ENCODE measurements at places on chromosomes 12 and 14.

DNA sequence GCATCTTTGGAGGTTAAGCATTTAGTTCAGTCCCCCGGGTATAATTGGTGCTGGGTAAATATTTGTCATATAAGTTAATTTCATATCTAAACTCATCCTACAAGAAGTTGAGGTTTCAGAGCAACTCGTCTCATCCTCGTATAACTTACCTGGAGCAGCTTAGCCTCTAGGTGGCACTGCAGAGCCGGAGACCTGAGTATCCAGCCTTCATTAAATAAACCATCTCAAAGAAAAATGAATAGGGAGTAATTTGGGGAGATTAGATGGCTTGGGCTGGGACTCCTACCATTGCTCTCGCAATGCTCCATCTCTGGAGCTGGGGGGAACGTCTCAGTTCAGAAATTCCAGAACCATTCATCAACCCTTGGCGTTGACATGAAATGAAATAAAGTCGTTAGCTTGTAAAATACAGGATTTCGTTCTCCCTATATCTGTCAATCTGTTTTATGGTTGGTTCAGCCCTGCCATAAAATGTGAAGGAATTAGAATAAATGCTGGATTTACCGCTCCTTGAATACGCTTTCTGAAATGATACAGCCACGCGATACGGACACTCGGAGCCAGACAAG is 122.9 kb upstream of the TMEM132D start:
- peak; percentile 39 for DNase-seq

- no peak for DNase-seq
Observed at GRCh38 chr14:85960756-85961155, 430.8 kb downstream of the FLRT2 start.

- no peak for DNase-seq
Observed at GRCh38 chr12:45433441-45433868, 217.6 kb downstream of the ANO6 start.

DNA sequence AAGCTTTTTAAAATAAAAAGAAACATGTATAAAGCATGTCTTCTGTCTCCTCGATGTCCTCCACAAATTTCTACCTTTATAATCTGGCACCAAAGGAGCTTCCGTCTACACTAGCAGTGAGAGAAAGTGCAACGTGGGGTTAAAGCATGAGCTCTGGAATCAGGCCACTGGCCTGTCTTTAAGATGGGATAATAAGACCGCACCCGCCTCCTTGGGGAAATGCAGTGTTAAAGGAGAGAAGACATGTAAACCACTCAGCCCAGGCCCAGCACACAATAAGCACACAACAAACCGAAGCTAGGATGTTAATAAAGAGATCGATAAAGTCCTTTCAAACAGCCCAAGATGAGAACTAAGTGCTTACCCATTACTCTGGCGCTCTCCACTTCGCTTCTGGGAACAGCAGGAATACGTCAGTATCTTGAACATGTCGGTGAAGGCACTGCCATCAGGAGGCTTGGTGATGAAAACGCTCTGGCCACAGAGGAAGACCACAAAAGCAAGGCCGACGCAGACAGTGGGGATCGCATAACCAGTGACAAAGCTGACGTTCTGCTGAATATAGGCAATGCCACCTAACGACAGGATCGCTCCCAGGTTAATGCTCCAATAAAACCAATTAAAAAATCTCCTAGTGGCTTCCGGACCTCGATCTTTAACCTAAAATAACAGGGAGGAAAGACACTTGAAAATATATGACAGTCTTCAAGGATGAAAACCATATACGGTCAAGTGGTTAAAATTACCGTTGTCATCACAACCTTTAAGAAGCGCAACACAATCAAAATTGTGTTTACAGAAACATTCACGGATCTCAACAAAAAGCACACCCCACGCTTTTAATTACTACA is 9.1 kb downstream of the SLC15A4 start:
- no peak for DNase-seq

- no peak for DNase-seq
Observed at GRCh38 chr12:18643681-18644080, 94.1 kb downstream of the PLCZ1 start.

DNA sequence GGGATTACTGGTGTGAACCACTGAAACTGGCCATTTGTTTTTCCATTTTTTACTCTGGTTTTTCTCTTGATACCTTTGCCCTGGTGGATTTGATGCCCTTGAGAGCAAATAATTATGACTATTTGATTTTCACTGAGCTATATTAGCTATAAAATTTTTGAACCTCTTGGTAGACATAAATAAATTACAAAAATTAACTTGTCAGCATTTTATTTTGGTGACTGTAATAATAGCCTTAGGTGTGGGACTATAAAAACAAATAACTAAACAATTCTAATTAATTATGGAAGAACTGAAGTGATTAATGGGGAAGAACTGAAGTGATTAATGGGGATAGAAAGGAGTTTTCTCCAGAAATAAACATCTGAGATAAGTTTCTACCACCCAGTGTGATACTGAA is 62.7 kb downstream of the CAND1 start:
- no peak for DNase-seq

DNA sequence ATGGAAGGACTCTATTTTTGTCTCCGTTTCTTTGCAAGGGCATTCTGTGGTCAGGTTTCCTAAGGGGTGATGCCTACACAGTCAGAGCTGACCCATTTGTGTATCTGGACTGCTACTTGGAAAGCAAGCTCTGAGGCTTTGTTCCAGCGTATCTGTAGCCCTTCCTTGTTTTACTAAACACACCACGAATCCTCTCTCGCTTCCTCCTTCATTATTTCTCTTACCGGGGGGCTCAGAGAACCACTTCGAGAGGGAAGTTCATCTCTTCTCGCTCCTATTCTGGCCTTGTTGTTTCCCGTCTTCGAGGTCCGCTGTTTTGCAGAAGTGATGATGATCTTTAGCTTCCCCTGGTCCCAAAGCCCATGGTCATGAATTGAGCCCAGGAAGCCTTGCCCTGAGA is 164.7 kb downstream of the SSPN start:
- no peak for DNase-seq

DNA sequence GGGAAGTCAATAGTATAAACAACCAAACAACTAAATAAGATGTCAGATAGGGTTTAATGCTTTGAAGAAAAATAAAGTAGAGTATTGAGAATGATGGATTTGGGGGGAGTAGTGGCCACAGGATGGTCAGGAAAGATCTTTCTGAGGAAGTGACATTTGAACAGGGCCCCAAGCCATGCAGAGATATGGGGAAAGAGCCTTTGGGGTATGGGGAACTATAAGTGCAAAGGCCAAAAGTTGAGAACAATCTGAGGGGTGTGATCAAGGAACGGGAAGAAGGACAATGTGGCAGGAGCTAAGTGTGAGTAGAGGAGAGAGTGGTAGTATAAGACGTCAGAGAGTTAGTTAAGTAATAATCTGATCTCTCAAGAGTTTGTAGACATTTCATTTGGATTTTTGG is 1.3 kb downstream of the MRPS35 start:
- no peak for DNase-seq

DNA sequence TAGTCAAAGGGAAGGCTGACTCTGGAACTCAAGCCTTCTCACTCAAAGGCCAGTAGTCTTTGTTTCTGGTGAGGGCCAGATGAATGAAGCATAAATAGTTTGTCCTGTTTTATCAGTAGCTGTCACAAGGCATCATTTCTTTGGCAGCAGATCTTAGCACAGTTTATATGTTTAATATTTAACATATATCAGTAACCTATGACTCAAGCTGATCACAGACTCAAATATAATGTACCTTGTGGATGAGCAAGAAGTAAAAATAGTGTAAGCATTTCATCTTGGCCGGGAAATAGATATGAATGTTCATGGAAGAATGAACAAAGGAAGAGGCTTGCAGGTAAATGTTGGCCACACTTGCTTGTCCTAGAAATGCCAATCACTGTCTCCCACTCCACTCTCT is 158.3 kb upstream of the BMP4 start:
- DNase-seq = no peak

GRCh38 chr12:113850309-113851056 is 115.6 kb downstream of the RBM19 start:
- DNase-seq = no peak

DNA sequence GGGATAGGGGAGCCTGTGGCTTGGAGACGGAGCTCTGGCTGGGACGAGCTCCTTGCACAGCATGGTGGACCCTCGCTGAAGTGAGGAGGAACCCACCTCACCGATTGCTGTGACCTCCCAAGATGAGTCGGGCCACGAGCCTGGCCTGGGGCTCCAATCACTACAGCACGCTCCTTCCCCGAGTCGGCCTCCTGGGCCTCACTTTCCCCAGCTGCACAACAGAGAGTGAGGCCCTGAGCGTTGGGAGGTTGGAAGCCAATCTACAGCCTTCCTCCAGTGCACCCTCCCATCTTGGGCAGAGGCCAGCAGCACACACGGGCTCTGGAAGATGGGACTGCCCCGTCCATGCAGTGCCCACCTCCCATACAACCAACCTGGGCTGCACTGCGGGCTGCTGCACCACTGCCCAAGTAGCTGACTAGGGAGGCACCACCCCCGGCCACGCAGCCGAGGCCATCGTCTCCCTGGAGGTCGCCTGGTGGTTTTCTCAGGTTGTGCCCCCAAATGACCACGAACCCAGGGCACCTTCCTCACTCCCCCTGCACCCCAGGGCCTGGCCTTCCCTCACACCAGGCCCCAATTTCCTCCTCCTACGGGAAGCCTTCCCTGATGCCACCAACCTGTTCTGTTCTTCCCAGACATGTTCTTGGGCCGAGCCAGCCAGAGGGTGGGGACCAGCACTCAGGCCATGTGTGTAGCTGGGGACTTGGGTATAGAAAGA is 152.3 kb upstream of the C14orf180 start:
- DNase-seq = no peak

DNA sequence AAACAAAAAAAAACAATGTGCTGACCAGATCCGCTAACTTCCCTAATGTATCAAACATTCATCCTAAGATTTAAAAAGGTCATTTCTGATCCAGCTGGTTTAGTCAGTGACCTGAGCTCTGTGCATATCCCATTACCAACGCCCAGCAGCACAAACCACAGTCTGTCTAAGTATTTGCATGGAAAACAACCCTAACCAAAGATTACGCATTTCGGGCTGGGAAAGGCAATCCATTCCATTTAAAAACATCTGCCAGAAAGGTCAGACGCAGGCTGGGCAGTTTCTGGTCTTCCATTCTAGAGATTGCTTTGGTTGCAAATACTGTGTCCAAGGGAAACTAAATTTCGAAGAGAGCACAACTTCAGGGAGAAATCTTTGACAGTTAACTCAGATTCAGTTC is 234.9 kb downstream of the FLRT2 start:
- no peak for DNase-seq

GRCh38 chr12:57099047-57099714 is 10.3 kb downstream of the NAB2 start:
- no peak for DNase-seq

DNA sequence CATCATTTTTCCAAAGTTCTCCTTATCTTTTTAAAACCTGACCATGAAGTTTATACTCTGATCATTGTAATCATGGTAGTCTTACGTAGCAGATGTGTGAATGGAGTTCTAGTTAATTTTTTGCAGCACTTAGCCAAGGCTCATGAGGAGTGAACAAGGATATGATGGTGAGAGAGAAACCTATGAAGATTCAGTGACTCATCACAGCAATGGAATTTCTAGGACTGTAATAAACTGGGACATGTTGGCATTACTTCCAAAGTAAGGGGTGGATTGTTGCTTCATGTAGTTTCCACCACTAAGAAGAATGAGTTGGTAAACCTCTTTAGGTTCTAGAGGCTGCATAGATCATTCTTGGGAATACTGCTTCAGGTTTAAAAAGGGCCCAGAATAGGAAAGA is 102.7 kb downstream of the LRRIQ1 start:
- DNase-seq = no peak

GRCh38 chr14:64706119-64706592 is 1.9 kb downstream of the PLEKHG3 start:
- DNase-seq = no peak

- DNase-seq = peak; percentile 36
Observed at GRCh38 chr14:90758959-90759358, 57.3 kb downstream of the TTC7B start.

- peak; percentile 25 for DNase-seq
Observed at GRCh38 chr12:115871714-115872113, 405.8 kb downstream of the MED13L start.

DNA sequence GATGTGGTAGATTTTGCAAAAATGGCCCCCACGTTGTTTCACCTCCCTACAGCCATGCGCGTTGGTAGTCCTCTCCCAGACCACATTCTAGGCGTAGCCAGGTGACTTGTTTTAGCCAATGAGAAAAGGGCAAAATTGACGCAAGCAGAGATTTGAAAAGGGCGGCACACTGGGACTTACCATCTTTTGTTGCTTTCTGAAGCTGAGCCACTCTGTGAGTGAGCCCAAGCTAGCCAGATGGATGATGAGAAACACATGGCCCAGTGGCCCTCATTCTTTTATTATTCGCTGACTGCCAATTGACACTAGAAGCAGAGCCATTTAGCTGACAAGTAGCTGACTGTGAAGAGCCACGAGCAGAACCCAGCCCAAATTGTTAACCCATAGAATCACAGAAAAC is 142.0 kb upstream of the GZMB start:
- no peak for DNase-seq

DNA sequence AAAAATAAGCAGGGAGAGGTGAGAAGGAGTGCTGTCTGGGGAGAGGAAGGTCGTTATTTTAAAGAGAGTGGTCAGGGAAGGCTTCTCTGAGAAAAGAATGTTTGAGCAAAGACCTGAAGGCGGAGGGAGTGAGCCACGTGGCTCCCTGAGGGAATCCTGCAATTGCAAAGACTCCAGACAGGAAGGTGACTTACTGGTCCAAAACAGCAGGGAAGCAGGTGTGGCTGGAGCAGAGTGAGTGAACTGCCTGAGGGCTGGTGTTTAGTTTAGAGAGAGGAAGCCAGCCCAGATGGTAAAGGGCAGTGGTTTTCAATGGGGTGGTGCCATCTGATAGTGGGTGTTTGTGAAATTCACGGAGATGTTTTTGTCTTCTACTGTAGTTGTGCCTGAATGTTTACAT is 58.8 kb upstream of the LTA4H start:
- DNase-seq = no peak

DNA sequence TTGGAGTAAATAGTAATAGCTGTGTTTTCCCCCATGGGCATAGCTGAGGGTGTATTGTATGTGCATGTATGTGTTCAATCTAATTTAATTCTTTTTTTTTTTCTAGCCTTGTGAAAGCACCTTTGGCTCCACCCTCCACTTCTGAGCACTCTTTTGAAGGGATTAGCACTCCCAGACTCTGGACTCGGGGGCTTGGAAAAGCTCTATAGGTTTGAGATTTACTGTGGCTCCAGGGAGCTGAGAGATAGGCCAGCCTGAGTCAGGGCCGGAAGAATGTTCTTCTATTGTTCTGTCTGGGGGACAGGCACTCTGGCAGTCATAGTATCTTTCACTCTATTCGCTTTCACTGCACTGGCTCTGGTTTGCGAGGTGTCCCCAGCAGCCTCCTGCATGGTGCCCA is 540.0 kb upstream of the TBX3 start:
- no peak for DNase-seq

- no peak for DNase-seq
Observed at GRCh38 chr12:104306943-104307654, 3.6 kb downstream of the EID3 start.

- DNase-seq = no peak
Observed at GRCh38 chr14:77085538-77085937, 12.5 kb upstream of the CIPC start.

- no peak for DNase-seq
Observed at GRCh38 chr12:13095266-13095995, 8.0 kb downstream of the GSG1 start.
